CD4-positive, alpha-beta T cell treated with Interleukin-17A for 4 hours (primary cell): ENCODE measurements at places on chromosomes 16 and 17.

GRCh38 chr17:79500745-79501618 is 109.9 kb downstream of the RBFOX3 start:
- DNase-seq = no peak

DNA sequence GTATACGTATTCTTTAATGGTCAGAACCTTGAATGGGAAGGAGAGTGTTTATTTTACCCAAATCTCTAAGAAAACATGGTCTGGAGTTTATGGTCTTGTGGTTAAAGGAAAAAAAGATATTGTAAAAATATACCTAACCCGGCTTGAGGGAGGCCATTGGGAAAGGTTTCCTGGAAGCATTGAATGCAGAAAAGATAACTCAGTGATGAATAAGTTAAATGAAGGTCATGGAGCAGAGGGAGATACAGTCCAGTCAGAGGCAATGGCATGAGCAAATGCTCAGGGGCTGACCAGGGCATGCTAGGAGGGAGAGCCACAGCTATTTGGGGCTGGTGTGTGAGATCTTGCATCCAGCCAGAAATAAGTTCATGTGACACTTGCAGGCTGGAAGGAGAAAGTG is 430.4 kb upstream of the CDH5 start:
- no peak for DNase-seq

- DNase-seq = no peak
These were observed 1.7 kb downstream of the TSR3 start for GRCh38 chr16:1349951-1350350.

GRCh38 chr17:43952724-43953666 is 745 bp downstream of the PYY start:
- DNase-seq = no peak

GRCh38 chr17:82794781-82795482 is 43.1 kb downstream of the TBCD start:
- no peak for DNase-seq

GRCh38 chr17:19397556-19398041 is 10.6 kb upstream of the MFAP4 start:
- no peak for DNase-seq

- DNase-seq = no peak
These were observed 92.2 kb upstream of the CIBAR2 start for GRCh38 chr16:85204242-85205010.

DNA sequence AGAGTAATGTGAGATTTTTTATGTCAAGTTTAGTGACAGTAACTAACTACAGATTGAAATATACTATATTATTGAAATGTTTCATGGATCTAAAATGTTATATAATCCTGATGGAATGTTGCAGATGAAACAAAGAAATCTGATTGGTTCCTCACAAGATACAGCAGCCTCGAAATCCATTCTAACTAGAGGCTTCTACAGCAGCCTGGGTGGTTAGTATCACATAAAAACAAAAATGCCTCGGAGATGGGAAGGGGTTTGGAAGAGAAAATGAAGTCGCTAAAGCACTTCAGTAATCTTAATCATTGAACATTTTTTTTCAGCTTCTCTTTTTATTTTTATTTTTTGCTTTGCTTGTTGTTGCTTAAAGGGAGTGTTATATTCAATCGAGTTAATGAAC is 75.2 kb downstream of the TANC2 start:
- DNase-seq = no peak

GRCh38 chr17:70168044-70168976 is 1.0 kb upstream of the KCNJ2 start:
- no peak for DNase-seq

- DNase-seq = no peak
These were observed 11.3 kb downstream of the WDR45B start for GRCh38 chr17:82636626-82637598.

DNA sequence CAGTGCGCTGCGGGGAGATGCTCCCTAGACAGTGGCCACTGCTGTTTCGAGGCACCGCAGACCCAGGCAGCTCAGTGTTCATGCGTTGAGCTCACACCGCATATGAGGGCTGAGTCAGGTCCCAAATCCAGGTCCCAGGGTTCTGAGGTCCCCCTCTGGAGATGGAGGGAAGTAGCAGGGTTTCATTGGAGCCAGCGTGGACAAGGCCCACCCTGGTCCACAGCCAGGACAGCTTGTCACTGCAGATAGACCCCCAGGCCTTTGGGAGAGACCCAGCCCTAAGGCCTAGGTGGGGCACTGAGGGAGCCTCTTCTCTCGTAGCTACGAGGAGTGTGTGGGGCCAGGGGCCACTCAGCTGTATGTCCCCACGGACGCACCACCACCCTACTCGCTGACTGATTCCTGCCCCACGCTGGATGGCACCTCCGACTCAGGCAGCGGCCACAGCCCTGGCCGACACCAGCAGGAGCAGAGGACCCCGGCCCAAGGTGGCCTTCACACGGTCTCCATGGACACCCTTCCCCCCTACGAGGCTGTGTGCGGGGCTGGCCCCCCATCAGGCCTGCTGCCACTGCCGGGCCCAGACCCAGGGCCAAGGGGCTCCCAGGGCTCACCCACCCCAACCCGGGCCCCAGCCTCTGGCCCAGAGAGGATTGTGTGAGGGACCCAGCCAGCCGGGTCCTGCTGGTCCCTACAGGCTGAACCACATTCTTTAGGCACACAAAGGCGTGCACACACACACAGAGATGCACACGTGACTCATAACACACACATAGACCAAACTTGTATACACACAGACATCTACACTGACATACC is 53.4 kb downstream of the BEAN1 start:
- no peak for DNase-seq

DNA sequence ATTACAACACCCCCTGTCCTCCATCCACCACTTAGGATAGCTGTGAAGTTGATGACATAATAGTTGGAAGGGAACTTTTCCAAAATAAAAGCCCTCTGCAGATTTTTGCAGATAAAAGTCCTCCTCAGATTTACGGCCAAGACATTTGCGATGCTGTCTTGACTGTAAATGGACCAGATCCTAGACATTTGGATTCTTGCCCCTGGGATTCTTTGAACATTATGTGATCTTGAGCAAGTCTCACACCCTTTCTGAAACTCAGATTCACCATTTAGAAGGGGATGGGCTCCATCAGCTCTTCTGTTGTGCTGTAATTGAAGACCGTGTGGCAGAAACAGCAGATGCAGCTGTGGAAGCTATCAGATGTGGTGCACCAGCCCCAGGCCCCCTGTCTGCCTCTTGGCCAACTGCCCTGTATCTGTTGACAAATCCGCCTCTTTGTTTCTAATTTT is 153.9 kb upstream of the CACNG3 start:
- DNase-seq = no peak

DNA sequence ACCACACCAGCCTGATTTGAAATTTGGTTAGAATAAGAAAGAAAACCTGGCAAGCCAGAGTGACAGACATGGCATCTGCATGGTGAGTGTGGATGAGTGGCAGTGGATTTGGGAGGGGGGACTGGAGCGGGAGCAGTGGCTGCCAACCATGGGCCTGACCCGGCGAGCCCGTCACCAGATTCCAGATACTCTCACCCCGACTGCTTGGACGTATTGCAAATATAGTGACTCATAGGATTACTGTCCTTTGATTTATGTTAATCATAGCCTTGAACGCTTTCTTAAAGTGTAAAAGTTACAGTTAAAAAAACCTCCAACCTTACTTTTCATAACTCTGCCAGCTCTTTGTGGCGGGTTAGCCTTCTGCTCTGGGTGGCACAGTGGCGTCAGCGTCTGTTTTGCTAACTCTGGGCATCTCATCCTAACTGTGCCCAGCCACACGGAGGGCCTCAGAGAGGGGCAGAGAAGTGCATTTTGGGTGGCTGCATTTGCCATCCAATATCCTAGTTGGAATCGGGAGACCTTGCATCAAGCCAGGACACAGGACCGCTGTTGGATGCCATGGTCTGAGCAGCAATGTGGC is 26.8 kb upstream of the FOXK2 start:
- DNase-seq = no peak

GRCh38 chr17:7213895-7214299 is 5.7 kb downstream of the DLG4 start:
- no peak for DNase-seq

- DNase-seq = no peak
These were observed 1.8 kb downstream of the COG1 start for GRCh38 chr17:73194514-73195222.

GRCh38 chr17:70074956-70075355 is at the start of gene KCNJ16:
TSS of gene KCNJ16 (plus strand) at chr17:70075225. CDS start at chr17:70132088, 56,863 bp downstream.
- no peak for DNase-seq

- DNase-seq = no peak
These were observed 206.6 kb downstream of the NTN1 start for GRCh38 chr17:9227819-9228407.

DNA sequence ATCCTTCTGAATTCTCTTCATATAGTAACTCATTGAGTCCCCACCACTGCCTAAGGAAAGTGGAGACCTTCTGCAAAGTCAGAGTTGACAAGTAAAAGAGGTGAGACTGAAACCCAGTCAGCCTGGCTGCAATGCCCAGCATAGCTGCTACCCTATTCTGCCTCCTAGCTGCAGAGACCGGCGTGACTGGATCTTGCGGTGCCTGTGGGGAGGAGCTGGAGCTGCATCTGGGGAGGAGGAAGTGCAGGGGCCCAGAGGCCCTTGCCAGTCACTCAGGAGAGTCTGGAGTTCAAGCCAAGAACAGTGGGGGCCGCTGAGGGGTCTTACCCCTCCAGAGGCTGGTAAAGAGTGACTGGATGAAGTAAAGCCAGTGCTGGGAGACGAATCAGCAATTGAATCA is 35.0 kb upstream of the ZNF423 start:
- peak; percentile 9 for DNase-seq

DNA sequence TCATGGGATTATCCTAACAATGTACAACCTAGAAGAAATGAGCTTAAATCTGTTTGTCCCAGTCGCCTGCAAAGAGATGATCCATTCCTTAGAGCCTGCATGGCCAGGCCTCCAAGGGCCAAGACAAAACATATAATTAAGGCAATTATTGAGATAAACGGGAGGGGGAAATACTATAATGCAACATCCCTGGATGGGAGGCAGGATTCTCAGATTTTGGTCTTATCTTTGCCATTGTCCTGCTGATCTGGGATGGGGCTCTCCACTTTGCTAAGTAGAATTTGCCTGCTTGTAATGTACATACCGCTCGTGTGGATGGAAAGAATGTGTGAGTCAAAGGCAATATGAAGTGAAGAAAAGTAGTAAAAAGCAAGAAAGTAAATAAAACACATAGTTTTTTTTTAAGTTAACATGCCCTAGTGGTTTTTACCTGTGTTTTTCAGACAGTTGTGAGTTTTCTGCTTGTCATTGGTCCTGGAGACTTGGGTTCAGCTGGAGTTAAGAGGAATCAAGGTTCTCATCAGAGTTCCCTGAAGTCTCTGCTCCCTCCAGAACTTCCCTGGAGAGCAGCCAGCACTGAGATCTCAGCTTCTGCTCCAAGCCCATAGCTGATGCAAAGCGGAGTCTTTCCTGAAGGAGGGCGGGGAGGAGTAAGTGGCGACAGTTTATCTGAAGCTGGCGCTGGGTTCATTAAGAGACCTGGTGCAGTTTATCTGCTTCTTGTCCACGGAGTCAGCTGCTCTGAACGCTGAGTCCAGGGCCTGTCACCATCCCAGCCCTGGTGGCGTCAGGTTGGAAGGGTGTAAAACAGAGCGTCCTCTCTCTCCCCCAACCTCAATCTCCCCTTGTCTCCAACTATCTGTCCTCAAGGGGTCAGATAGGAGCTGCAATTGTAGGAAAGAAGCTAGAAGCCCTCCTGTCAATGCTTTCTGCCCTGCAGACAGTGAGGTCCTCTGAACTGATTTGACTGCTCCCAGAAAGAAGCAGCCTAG is 30.1 kb downstream of the HOXB1 start:
- peak; percentile 17 for DNase-seq

DNA sequence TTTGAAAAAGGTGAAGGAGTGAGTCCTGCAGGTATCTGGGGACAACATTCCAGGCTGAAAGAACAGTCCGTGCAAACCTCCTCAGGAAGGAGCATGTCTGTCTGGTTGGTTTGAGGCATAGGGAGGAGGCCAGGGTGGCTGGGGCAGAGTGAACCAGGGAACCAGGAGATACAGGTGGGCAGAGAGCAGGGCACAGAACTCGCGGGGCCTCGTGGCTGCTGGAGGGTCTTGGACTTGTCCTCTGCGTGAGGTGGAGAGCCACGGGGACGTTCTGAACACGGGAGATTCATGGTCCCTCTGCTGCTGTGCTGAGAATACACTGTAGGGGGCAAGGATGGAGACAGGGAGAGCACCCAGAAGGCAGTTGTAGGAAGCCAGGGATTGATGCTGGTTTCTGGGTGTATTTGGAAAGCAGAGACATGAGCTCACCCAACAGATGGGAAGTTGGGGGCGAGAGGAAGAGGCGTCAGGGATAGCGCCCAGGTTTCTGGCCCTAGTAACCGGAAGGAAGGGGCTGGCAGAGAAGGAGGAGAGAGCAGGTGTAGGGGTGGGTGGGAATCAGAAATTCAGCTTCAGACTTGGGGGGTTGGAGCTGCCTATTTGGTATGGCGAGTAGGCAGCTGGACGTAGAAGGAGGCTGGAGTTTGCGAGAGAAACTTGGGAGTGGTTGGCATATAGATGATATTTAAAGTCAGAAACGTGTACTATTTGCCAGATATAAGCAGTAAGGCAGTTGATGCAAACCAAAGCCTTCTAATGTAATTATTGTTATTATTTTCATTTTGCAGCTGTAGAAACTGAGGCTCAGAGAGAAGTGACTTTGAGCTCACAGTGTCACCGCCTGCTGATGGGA is at the start of gene CCL17:
Gene CCL17 (plus strand): TSS at position 803 of the 853 bp plus-strand sequence. CDS start 9,166 bp downstream, outside the sequence.
- DNase-seq = no peak
